NB4 (cell line): ENCODE measurements at places on chromosomes 3 and 15.

GRCh38 chr15:64895285-64896065, 16.2 kb upstream of the ANKDD1A start:
- DNase-seq: peak; percentile 86

DNA sequence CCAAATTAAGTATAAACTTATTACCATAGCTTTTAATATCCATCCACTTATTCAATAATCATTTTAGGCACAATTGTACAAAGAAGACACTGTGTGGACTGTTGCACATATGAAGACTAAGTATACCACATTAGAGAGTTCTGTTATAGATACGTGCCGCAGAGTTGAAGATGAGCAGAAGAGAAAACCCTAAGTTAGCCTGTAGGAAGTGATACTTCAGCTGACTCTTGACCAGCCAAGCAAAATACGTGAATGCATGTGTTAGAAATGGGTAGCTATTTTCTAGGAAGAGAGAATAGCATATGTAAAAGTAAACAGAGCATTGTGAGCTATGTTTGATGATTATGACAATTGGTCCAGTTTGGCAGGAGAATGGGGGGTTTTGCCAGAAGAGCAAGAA, 272.0 kb upstream of the ATP11B start:
- DNase-seq: no peak

GRCh38 chr3:2823031-2823430, 287.1 kb downstream of the IL5RA start:
- DNase-seq: peak; percentile 26

- peak; percentile 53 for DNase-seq
Observed at GRCh38 chr3:132006605-132007204, 28.1 kb downstream of the CPNE4 start.

DNA sequence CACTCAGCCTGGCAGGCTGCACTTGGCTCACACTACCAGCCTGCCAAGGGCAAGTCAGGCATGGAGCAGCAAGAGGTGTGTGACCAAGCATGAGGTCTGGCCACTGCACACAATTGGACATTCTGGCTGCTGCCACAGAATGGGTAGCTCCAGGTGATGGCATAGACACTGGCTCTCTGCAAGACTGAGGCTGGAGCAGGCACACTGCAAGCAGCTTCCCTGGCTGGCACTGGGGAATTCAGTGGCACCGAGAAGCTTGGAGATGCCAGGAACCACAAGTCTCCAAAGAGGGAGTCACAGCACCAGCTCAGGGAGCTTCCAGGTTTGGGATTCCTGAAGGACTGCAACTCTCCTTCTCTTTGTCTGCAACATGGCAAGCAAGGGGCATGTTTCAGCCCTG, 42.0 kb upstream of the KCNH8 start:
- DNase-seq: no peak

DNA sequence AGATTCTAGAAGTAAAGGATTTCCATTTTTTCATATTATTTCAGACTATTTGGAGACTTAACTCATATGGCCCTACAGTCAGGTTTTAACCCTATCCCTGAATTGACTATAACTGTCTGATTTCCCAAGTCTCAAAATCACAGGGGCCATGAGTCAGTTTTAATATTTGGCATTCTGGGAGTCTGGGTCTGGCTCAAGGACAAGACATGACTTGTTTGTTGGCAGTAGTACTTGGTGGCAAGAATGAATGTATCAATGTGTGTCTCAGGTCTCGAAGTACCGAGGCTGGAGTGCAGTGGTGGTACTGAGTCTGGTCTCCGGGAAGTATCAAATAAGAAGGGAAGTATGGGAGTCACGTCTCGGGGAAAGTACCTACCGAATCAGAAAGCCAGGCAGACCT, 10.8 kb downstream of the UMPS start:
- no peak for DNase-seq

GRCh38 chr15:76503121-76503520, 166.5 kb downstream of the ISL2 start:
- no peak for DNase-seq
